ENCODE measurements at places on chromosomes 6 and 20.

GRCh38 chr6:2625581-2625980 is 125.1 kb downstream of the MYLK4 start:
- DNase-seq: no peak

GRCh38 chr20:52312132-52312729 is 120.7 kb upstream of the ZFP64 start:
- peak; percentile 62 for DNase-seq

DNA sequence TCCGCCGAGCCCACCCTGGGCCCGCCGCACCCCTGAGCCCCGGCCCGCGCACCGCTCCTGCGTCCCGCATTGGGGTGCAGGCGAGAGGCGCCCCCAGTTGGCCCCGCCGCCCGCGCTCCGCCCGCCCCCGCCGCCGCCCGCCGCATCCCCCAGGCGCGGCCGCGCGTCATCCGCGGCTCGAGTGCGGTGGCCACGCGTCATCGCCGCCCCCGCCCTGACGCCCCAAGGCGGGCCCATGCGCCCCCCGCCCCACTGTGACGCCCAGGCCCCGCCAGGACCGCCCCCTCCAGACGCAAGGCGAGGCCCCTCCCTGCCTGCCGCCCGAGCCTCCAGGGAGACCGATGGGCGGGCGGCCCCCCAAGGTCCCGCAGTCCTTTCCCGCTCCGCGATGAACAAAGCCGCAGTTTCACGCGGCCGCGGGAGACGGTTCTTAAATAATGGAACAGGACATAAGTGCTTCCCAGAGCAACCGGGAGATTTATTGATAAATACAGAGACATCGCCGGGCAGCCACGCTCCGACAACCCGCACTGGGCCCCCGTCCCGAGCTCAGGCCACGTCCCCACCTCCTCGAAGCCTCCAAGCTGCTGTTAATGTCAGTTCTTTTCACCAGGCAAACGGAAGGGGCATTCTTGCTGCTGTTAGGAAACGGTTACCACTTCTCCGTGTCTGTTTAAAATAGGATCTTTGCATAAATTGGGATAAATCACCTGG is at the start of gene ANKRD60:
Gene ANKRD60 (minus strand): TSS at position 170 of the 714 bp plus-strand sequence. CDS start 0 bp downstream, at position 170.
- peak; percentile 40 for DNase-seq

DNA sequence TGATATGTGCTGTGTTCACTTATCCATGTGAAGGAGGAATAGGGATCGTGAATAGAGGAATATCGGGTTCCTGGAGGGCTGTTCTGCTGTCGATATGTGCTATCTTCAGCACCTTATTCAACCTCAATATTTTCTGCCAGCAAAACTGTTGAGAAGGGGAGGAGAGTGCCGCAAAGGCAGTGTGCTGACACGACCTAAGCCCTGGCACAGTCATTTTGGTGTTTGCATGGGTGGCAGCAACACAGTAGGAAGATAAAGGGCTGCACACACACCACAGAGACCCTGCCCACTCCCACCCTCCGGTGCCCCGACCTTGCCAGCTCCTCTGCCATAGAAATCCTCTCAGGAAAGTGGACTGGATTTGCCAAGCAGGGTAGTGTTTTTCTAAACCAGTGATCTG is 47.0 kb downstream of the ZDHHC14 start:
- no peak for DNase-seq

GRCh38 chr6:106273087-106273486 is 52.5 kb downstream of the ATG5 start:
- no peak for DNase-seq

DNA sequence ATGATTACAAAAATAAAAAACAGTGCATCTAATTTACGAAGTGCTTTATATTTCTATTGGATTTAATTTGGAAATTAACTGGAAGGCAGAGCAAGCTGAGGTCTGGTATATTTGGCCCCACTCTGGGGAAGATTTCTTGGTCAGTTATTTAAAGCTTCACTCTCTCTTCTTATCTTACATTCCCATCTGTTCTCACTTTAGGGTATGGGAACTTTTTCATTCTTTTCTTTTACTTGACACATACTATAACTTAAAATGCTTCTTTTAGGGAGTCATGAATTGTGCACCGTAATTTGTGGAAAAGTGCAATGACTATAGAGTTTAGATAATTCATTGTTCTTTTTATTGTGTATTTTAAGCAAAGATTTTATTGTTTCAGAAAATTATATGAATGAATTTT is 170.4 kb downstream of the BCKDHB start:
- DNase-seq: no peak

DNA sequence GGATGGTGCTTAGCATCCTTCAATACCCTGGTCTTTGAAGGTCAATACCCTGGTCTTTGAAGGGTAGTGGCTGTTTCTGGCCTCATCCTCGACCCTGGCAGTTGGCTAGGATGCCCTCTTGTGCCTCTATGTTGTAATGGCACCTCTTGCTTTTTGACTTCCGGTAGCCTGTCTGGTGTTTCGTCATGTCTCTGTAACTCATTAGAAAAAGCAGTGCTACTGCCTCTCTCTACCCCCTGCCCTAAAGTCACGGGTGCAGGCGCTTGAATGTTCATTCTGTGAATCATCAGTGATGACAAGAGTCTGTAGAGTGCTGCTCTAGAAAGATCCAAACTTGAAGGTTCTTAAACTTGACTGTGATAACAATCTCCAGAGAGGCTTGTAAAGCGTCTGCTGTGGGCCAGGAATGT is 28.3 kb downstream of the RSPO4 start:
- DNase-seq: peak; percentile 23

DNA sequence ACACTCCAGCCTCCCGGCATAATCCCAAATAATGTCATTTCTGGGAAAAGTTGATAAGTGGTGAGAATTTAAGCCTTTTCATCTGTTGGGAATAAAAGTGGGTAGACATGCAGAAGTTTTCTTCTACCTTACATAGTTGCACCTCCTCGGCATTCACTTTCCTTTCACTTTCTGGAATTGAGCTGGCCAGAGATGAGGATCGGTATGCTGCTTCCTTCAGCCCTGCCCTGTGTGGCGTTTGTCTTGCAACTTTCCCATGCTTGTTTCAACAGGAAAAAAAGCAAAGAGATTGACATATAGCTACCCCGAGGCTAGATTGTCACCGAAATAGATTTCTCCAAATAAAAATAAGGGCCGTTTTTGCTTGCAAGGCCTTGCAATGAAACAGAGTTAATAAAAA is 65.8 kb upstream of the JAG1 start:
- no peak for DNase-seq

DNA sequence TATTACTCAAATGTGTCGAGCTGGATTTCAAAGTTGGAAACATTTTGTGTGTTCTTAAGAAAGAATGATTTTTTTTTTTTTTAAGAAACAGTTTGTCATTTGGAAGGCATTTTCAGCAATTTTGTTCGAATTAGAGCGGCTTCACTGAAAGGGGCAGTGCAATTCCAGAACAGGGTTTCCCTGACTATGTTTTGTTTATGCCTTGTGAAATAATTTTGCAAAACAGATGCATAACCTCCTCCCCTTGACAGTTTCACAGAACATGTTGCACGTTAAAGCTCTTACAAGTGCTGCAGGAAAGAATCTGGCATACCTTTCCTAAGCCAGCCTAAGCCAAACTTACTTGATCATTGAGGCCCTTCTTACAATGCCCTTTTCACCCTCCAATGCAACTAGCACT is 216.0 kb upstream of the SSTR4 start:
- no peak for DNase-seq

GRCh38 chr20:45833030-45833882 is at the start of gene SNX21:
SNX21 (plus strand) TSS chr20:45833799; CDS start chr20:45833920, 121 bp downstream.
- DNase-seq: no peak

DNA sequence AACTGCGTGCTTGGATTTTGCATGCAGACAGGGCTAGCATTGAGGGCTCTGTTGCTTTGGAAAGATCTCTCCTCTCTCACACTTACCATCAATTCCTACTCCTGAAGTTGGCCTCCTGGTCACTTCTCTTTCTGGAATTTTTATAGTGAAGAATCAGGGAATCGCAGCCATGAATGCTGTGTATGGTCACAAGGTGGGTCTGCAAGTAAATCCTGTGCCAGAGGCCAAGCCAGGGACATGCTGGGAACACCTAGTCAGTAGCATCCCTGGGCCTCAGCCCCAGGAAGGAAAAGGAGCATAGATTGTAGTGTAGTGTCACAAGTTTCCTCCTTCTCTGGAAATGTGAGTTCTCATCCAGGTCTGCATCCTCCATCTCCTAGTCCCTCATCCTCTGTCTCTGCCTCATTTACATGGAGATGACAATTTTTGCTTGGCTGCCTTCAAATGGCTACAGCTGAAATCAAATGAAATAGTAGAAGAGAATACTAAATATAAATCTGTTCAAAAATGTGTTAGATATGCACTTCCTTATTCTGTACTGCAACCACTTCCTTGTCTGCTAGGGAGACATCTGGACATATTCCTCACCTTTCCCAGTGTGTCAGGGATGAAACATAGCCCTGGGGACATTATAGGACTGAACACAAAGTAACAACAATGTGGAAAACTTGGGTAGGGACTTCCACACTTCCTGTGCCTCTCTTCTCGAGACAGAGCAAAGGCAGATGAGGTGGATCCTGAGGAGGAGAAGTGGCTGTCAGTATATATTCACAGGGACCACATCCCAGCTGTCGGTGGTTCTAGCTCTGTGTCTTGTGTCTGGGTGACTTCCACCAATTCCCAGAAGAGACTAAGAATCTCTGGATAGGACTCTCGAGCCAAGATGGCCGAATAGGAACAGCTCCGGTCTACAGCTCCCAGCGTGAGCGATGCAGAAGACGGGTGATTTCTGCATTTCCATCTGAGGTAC is 17.0 kb downstream of the CST9 start:
- no peak for DNase-seq

GRCh38 chr20:64033981-64034493 is 1.9 kb upstream of the C20orf204 start:
- DNase-seq: no peak

GRCh38 chr20:56222945-56223344 is 25.6 kb upstream of the MC3R start:
- no peak for DNase-seq
